Activated CD4-positive, alpha-beta T cell treated with anti-CD3 and anti-CD28 coated beads for 48 hours (primary cell): ENCODE measurements at places on chromosomes 12 and 14.

- no peak for DNase-seq
Measured at GRCh38 chr12:109269428-109269827, 39.7 kb downstream of the FOXN4 start.

GRCh38 chr14:21072031-21072473 lies 1.9 kb downstream of the ARHGEF40 start:
- DNase-seq: no peak

DNA sequence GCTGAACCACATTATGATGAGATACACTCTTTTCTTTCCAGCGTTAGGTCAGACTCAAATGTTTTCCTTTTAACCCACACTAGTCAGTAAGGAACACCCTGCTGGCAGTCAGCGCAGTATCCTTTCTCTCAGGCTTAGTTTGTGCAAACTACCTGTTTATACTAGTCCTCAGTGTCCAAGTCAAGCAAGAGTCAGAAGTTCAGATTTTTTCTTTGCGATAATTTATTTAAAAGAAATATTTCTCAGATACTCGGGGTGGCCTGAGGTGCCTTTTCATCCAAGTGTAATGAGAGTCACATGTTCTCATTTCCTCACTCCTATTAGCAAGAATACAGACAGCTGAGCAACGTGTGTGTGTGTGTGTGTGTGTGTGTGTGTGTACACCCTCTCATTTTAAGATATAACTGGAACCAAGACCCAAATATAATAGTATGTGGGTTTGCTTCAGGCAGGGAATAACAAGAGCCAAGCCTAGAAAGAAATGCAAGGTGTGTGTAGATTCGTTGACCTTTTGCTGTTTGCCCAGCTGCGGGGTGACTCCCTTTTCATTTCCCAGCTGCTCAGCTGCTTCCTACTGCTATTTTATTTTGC lies 182.7 kb downstream of the KICS2 start:
- DNase-seq: no peak

DNA sequence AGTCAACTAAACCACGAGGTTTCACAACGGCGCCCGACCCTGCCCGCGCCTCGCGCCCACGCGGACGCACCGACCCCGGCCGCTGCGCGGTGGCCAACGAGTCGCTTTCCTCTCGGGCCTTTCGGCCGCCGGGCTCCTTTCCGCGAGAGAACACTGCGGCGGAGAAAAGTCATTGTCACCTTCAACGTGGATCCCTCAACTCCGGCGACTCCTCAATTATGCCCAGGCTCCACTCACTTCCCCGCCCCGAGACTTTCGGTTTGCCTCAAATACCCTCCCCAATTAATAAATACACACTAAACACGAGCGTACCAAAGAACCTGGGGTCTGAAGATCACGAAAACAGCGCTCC lies 450 bp downstream of the SINHCAF start:
- DNase-seq: peak; percentile 51

DNA sequence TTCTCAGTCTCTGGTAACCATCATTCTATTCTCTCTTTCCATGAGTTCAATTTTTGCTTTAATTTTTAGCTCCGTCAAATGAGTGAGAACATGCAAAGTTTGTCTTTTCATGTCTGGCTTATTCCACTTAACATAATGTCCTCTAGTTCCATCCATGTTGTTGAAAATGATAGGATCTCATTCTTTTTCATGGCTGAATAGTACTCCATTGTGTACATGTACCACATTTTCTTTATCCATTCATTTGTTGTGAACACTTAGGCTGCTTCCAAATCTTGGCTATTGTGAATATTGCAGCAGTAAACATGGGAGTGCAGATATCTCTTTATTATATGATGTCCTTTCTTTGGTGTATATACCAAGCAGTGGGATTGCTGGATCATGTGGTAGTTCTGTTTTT lies 145.4 kb upstream of the E2F7 start:
- no peak for DNase-seq

DNA sequence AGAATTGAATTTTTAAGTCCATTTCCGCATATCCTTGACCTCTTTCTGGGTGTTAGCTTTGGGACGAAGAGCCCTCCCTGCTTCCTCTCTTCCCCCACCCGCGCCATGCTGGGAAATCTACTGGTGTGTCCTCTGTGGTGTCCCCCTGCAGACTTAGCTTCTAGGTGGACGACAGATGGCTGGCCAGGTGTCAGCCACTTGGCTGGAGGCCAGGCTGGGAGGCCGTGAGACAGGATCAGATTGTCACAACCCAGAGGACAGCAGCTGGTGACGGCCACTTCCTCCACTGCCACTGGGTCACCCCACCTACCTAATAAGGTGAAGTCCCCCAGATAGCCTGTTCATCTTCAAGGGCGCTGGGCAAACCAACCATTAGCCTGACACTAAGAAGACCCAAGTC lies 13.3 kb upstream of the DTX1 start:
- DNase-seq: no peak

- DNase-seq: no peak
Measured at GRCh38 chr14:32821964-32822653, 116.6 kb upstream of the NPAS3 start.
